ENCODE measurements at places on chromosomes 2 and 18. TPM values are rescaled to one million over a fixed set of nuclear protein-coding genes. Genes with fewer than 3 reads are reported as not detected.

The SFTPB gene
- not detected for total RNA-seq

The NEB gene
- total RNA-seq = 7,704 TPM

The DPP10 gene
- total RNA-seq = not detected

The AQP12A gene
- not detected for total RNA-seq

The CXCR1 gene
- 0.41 TPM for total RNA-seq

DNA sequence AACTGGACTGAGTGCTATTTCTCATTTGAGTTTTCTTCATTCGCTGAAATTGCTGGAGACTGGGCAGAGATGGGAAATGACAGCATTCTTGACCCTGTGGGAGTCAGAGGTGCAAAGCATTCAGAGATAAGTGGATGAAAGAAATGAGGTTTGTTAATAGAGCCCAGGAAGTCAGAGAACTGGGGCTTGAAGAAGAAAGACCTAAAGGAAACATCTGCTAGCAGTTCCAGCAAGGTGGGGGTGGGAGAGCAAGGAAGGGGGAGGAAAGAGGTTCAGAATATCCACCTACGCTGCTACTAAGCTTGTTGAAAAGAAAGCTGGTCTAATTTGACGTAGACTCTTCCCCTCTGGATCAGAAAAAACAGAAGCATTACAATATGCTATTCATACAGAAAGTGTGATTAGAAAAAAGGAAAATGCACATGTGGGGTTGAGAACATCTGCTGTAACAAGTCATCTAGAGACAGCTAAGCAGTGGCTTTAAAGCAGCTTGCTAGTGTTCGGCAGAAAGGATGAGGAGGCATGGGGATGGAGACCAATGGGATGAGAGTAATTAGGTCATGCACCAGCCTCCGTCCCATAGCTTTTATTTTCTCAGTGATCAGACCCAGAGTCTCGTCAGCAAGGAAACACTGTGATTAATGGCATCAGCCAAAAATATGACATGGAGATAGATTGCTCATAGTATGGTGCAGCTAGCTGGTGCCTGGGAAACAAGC lies 29.7 kb downstream of the NAB1 start:
- H3K27ac ChIP-seq = no peak overlapping the region
- H3K4me1 ChIP-seq = peaks cover 8% of the 10 kb centered on the region
- no peak overlapping the region for H3K4me3 ChIP-seq
- peaks cover 8% of the 10 kb centered on the region for H3K36me3 ChIP-seq
- H3K27me3 ChIP-seq = no peaks in the 10 kb centered on the region
- no peak for DNase-seq

- peaks cover 100% of the 10 kb centered on the region for H3K36me3 ChIP-seq
- no peaks in the 10 kb centered on the region for H3K4me1 ChIP-seq
- H3K27ac ChIP-seq = peak overlapping the region; percentile 20
- H3K27me3 ChIP-seq = no peaks in the 10 kb centered on the region
Measured at GRCh38 chr2:151688719-151689118, 45.6 kb downstream of the NEB start.

GRCh38 chr2:84700006-84700405 lies 180.9 kb downstream of the TRABD2A start:
- no peak for DNase-seq
- no peak overlapping the region for H3K4me3 ChIP-seq
- H3K27ac ChIP-seq = no peak overlapping the region
- no peaks in the 10 kb centered on the region for H3K36me3 ChIP-seq
- H3K4me1 ChIP-seq = no peaks in the 10 kb centered on the region

- H3K27ac ChIP-seq = no peak overlapping the region
- DNase-seq = no peak
- peaks cover 6% of the 10 kb centered on the region for H3K4me1 ChIP-seq
- peaks cover 76% of the 10 kb centered on the region for H3K27me3 ChIP-seq
- H3K36me3 ChIP-seq = no peaks in the 10 kb centered on the region
Measured at GRCh38 chr2:222292149-222293134, 6.4 kb downstream of the PAX3 start.

DNA sequence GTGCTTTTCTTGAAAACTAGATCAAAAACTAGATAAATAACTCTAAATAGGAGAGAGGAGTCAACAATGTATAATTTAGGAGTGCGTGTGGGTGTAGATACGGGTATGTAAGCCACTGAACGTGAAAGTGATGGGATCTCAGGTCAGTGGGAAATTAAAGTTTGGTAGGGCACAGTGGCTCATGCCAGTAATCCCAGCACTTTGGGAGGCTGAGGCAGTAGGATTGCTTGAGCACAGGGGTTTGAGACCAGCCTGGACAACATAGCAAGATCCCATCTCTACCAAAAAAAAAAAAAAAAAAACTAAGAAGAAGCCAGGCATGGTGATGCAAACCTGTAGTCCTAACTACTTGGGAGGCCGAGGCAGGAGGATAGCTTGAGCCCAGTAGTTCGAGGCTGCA lies 247.1 kb downstream of the ANAPC1 start:
- H3K4me1 ChIP-seq = peaks cover 6% of the 10 kb centered on the region
- no peak overlapping the region for H3K4me3 ChIP-seq
- H3K27me3 ChIP-seq = no peaks in the 10 kb centered on the region
- DNase-seq = no peak
- no peaks in the 10 kb centered on the region for H3K36me3 ChIP-seq

GRCh38 chr18:59906203-59906602 lies 6.4 kb downstream of the PMAIP1 start:
- DNase-seq = no peak
- peaks cover 10% of the 10 kb centered on the region for H3K4me1 ChIP-seq
- peaks cover 11% of the 10 kb centered on the region for H3K27me3 ChIP-seq
- no peak overlapping the region for H3K4me3 ChIP-seq
